D721Med (cell line): ENCODE measurements at places on chromosomes 13 and 19.

GRCh38 chr13:112572366-112572765 is 15.6 kb downstream of the TUBGCP3 start:
- DNase-seq = no peak

DNA sequence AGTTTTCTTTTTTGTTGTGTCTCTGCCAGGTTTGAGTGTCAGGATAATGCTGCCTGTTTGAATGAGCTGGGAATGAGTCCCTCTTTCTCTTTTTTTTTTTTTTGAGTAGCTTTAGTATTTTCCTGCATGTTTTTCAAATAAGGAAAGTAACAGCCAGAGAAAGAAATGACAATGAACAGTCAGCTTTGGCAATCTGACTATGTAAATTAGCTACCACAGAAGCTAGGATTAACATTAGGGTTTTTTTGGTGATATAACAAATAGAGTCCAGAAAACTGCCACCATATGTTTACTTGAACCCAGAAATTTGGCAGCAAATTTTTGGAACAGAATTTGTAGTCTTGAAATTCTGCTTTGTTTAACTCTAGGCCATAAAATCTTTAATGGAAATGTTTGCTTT is 50.5 kb downstream of the SGCG start:
- no peak for DNase-seq

DNA sequence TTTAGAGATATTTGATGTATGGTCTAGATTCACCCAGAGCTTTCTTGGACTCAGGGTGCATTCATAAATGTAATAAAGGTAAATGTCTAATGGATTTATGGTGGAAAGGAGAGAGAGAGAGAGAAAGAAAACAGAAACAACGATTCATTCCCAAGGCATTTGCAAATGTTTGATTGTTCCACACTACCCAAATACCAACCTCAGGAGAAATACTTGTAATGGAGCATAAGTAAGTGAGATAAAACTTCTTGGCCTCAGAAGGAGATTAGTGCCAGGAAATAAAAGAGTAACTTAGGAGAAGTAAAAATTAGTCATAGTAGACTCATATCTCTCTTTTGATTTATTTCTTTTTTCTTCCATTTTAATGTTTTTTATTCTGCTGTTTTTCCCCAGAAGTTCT is 40.6 kb upstream of the DGKH start:
- DNase-seq = no peak

GRCh38 chr19:55261671-55262126 is 2.9 kb upstream of the PPP6R1 start:
- DNase-seq = no peak
